ENCODE measurements at places on chromosomes 11 and 22.

GRCh38 chr11:102079625-102080024 is 30.6 kb upstream of the YAP1 start:
- DNase-seq: no peak

DNA sequence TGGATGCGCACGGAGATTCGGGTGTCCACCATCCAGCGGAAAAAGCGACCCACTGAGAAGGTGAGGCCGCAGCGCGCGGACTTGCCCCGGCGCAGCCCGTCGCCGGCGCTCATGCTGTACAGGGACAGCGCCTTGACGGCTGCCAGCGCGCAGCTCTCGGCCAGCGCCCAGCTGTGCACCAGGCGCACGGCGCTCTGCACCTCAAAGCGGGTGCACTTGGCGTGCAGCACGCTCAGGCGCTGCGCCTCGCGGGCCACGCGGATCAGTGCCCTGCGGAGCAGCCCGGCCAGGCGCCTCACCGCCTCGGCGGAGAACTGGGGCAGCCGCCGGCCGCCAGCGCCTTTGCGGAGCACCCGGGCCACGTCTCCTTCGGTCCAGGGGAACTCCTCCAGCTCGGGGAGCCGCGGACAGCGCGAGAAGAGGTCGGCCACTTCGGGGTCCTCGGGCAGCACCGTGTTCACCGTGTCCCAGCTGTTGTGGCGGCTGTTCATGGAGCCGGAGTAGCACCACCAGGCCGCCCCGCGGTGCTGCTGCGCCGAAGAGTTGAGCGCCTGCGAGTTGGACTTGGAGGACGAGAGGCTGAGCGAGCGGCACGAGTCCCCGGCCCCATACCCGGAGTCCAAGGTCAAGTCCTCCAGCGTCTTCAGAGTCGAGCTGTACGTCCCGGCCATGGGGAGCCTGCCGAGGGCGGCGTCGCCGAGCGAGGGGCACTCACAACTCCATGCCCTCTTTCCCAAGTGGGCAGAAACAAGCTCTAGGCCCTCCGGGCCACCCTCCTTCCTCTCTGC is 703 bp downstream of the ABTB2 start:
- peak; percentile 31 for DNase-seq

- DNase-seq: no peak
Observed at GRCh38 chr22:19549428-19549827, 25.2 kb upstream of the CLDN5 start.

GRCh38 chr22:25402501-25403283 is 161.8 kb upstream of the GRK3 start:
- no peak for DNase-seq

GRCh38 chr22:32882774-32883530 is 81.4 kb downstream of the TIMP3 start:
- DNase-seq: no peak

- DNase-seq: no peak
Observed at GRCh38 chr11:73375830-73376159, 404 bp upstream of the RELT start.

DNA sequence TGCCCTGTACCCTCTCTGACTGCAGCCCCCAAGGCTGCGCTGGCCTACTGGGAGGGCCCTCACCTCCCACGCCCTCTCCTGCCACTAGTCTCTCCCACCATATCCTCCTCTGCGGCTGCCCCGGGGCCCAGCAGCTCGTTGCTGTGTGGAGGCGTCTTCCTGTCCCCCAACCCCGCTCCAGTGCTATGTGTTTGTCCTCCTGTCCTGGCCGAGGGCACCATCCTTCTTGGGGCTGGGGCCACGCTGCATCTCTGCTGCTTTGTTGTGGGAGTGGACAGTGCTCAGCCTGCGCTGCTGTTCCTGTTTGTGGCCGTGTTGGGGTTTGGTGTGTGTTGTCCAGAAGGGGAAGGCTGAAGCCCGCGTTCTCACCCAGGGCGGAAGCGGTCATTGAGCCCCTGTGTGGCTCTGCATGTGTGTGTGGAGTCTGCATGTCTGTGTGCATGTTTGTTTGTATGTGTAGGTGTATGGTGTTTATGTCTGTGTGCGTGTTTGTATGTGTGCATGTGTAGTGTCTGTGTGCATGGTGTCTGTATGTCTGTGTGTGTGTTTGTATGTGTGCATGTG is 15.7 kb downstream of the TPCN2 start:
- no peak for DNase-seq

- DNase-seq: no peak
Observed at GRCh38 chr22:35840302-35840739, 122.6 kb downstream of the APOL5 start.

DNA sequence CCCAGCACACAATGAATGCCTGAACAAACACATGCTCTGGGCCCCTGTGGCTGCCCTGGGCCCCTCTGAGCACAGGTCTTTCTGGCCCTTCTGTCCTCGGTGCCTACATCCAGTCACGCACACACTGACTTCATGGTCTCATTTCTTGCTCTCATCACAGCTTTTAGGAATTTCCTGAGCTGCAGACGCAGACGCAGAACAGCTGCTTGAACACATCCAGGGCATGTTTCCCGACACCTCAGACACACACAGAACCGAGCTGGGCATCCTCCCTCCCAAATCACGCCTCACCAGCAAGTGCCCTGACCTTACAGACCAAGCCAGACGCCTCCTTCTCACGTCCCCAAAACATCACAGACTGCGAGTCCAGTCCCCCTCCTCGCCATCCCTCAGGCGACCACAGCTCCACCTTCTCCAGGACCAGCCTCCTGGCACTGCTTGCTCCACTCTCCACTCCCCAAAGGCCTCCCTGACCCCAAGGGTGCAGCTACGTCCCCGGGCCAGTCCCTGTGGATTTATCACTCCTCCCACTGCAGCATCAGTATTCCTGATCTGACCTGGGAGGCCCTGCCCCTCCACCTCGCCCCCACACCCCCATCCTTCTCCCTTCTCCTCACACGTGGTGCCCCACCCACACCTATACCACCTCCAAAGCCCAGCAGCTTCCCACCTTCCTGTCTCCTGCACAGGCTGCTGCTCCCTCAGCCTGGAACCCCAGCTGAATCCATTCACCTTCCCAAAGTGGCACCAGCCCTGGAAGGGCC is 12.9 kb downstream of the SIRT3 start:
- DNase-seq: no peak

GRCh38 chr11:489610-490185 is 17.3 kb downstream of the RNH1 start:
- DNase-seq: no peak

GRCh38 chr22:33209930-33210784 is 152.0 kb upstream of the SYN3 start:
- no peak for DNase-seq

- DNase-seq: no peak
Observed at GRCh38 chr22:19607192-19608002, 83.2 kb upstream of the CLDN5 start.

- no peak for DNase-seq
Observed at GRCh38 chr11:94647926-94648325, 80.8 kb downstream of the PIWIL4 start.

- DNase-seq: no peak
Observed at GRCh38 chr11:16780698-16781550, 42.5 kb downstream of the C11orf58 start.

- no peak for DNase-seq
Observed at GRCh38 chr11:116397602-116398084, 375.1 kb downstream of the BUD13 start.

GRCh38 chr11:117418737-117419481 is 91.3 kb downstream of the CEP164 start:
- DNase-seq: no peak

DNA sequence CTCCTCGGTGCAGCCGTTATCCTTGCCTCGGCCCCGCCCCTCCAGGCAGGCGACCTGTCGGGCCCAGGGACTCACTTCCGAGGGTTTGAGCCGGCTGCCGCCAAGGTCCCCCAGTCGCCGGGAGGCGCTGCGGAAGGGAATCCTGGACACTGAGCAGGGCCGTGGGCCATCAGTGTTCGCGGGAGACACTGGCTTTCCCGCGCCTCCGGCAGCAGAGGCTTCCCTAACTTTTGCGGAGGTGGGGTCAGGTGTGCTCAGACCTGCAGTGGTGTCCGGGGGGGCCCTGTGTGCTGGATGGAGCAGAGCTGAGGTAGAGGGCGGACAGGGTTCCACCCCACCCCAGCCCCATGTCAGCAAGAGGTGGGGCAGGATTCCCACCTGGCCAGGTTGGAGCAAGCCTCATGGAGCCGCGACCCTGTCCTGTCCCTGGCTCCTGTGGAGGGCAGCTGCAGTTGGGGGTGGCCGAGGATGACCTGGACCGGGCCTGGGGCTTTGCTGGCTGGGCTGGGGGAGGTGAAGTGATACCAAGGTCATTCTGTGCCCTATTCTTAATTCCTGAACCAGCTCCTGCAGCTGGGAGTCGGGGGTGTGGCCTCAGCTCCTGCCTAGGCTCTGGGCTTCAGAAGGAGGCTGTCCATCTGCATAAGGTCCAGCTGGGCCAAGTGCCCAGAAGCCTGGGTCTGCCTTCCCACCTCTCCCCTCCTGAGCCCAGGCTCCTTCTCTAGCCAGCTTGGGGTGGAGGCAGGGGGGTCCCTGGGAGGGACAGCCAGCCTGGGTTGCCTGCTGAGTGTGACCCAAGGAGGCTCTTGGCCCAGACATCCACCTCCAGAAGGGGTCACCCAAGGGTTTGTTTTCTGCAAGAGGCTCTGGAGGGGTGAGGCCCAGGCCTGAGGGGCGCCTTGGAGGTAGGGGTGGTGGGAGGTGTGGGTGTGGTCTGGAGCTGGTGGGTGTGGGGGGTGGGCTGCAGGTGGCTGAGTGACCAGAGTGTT is 8.4 kb downstream of the TSPAN4 start:
- DNase-seq: no peak

GRCh38 chr11:45238724-45239123 is 47.4 kb downstream of the SYT13 start:
- no peak for DNase-seq

DNA sequence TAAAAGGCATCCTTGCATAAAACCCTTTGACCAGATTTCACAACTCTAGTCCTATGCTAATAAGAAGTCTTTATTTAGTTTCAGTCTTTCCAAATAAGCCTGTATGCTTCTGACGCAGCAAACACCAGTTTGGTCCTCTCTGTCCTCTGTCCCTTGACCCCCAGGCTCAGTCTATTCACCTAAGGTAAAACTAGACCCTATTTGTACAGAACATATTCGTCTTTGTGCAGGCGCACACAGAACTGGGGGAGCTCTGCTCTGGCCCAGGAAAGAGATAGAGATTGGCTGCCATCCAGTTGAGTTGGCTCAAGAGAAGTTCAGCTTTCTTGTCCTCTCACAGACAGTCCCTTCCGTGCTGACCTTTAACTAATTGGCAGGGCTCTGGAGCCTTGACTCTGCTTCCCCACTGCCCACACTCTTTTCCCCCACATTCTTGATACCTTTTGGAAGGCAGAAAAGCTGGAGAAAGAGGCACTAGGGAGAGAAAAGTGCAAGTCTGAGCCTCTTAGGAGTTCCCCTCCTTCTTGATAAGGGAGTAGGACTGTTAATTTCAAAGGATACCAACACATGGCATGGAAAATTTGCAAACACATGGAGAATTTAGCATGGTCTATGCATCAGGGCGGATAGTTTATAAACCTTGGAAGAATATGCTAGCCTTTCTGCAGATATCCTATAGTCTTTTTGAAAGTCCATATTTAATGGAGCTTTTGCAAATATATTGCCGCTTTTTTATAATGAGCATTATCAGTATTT is 21.2 kb upstream of the PSMA1 start:
- no peak for DNase-seq

- no peak for DNase-seq
Observed at GRCh38 chr11:118048472-118049370, 28.2 kb upstream of the TMPRSS4 start.

DNA sequence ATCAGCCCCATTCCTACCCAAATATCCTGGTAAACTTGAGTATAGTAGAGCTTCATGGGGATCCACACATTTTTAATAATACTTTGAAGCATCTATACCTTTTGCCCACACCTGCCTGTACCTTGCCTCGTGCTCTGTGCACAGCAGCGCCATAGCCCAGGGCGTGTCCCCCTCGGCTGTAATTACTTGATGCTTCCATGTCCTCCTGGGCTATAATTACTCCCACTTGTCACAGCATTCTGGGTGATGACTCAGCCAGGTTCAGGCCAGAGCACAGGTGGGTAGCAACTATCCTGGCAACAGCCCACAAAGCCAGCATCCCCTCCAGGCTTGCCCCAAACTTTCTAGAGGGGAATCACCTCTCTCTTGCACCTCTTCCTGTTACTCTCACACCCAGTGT is 23.7 kb upstream of the SLC36A4 start:
- no peak for DNase-seq

- DNase-seq: no peak
Observed at GRCh38 chr11:20353829-20354434, 9.6 kb upstream of the HTATIP2 start.

DNA sequence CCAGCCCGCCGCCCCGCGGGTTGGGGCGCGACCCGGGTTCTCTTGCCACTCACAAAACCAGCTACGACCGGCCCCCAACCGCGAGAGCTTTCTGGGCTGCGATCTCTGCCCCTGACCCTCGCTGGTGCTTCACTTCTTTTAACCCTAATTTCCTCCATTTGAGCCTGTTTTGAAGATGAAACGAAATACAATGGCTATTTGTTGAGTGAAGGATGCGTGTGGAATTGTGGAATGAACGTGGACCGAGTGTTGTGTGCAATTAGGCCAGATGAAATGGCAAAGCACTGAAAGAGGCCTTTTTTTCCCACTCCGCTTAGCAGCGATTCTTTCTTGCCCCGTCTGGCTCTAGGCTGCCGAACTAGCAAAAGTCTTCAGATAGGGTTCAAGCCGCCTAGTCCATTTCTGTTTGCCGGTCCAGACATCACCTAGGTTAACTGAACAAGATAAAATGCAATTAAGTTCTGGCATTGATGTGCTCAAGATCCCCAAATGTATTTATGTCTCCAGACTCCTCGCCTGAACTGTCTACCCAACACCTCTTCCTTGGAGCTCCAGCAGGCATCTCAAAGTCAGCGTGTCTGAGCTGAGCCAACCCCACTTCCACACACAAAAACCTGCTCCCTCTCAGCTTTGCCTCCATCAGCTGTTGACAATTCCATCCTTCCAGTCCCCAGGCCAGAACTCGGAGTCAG is 471 bp upstream of the TMEM184B start:
- DNase-seq: no peak

DNA sequence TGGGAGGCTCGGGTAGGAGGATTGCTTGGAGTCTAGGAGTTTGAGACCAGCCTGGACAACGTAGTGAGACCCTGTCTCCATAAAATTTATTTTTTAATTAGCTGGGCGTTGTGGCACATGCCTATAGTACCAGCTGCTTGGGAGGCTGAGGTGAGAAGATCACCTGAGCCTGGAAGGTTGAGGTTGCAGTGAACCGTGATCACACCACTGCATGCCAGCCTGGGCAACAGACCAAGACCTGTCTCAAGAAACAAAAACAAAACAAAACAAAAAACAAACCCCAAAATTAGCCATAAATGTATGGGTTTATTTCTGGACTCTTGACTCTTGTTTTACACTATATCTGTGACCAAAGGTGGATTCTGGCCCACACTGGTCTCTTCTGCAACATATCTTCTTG is 41.6 kb downstream of the EIF3F start:
- DNase-seq: no peak

- DNase-seq: peak; percentile 85
Observed at GRCh38 chr11:1335811-1336761, 26.7 kb upstream of the TOLLIP start.

GRCh38 chr11:115087791-115088190 is 409.5 kb downstream of the NXPE2 start:
- no peak for DNase-seq

- DNase-seq: no peak
Observed at GRCh38 chr11:36030731-36031281, 86.9 kb downstream of the LDLRAD3 start.
